ENCODE measurements at places on chromosomes 4 and X.

DNA sequence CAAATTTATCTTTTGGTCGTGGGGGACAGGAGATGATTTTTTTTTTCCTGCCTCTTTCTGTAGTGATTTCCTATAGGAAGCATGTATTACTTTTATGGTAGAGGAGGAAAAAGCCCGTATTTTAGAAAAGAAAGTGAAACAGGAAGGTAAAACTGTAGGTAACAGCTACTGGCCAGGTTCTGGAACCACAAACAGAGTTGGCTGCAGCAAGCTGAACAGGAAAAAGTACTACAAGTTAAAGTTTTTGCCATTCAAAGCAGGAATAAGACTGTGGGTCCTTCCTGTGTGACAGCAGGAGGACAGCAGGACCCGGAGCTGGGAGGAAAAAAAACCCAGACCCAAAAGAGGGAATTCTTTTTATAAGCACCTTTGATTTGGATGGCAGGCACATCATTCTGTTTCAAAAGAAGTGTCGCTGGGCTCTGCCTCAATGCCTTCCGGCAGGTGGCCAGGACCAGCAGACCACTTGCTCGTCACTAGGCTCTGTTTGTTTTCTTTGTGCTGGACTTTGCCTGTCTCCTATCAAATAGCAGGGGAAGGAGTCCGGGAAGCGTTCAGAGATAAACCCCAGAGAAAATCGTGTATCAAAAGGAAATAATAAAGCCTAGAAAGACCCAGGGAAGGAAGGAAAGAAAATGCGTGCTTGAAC lies 277.9 kb downstream of the ADGRA3 start:
- no peak for DNase-seq

DNA sequence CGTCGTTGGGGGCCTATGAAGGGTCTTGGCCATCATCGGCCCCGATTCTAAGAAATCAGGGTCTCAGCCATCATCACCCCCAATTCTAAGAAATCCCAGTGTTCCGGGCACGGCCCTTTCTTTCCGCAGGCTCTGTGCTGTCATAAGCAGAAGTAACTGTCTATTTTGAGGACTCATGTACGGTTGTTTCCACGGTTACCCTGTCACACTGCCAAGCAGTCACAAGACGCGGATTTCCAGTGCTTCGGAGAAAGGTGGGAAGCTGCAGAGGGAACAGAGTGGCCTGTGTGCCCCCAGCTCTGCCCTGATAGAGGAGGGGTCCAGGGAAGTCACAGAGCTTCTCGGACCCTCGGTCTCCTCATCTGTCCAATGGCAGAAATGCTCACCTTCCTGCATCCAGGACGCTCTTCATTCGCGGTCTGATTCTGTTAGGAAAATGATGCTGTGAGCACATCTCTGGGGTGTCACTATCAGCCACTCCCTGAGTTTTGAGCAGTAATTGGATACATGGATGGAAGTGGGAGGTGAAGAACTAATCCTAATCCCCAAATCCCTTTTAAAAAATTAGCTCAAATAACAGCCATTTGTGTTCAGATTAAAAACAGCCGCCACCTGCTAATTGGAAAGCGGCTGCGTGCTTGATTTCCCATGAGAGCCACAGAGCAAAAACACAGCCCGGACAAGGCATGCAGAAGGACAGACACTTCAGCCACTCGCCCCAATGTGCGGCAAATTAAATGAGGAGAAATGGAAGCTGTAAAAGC lies 73.1 kb downstream of the WFS1 start:
- DNase-seq: no peak

GRCh38 chrX:42385730-42386129 lies 392.2 kb downstream of the PPP1R2C start:
- no peak for DNase-seq

GRCh38 chr4:66443008-66443407 lies 772.7 kb upstream of the EPHA5 start:
- no peak for DNase-seq

DNA sequence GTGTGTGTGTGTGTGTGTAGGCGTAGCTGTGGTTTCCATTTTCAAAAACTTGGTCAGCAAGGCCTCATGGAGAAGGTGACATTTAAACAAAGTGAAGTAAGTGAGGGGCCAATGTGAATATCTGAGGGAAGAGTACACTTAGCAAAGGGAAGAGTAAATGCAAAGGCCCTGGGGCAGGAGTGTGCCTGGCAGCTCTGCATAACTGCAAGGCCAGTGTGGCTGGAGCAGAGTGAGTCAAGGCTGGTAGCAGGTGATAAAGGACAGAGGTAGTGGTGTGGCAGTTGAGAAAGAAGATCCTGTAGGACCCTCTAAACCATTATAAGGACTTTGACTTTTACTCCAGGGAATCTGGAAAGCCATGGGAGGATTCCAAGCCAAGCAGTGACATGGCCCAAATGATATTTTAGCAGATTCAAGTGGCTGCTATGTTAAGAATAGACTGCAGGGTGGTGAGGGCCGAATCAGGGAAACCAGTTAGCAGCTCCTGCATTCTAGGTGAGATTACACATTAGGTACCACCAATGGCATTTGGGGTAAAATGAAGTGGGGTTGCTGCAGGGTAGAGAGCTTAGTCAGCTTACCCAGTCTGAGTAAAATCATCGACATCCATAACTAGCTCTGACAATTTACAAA lies 5.9 kb upstream of the TBC1D1 start:
- DNase-seq: no peak

GRCh38 chrX:21658152-21658737 lies at the start of gene KLHL34:
Gene KLHL34 (minus strand): TSS chrX:21658330. CDS start chrX:21657788, 542 bp downstream.
- DNase-seq: no peak

- DNase-seq: no peak
Measured at GRCh38 chr4:109952612-109953011, 39.9 kb downstream of the EGF start.

- no peak for DNase-seq
Measured at GRCh38 chr4:104262678-104263077, 232.0 kb downstream of the CXXC4 start.

- DNase-seq: no peak
Measured at GRCh38 chr4:16067515-16067914, 16.3 kb downstream of the PROM1 start.

DNA sequence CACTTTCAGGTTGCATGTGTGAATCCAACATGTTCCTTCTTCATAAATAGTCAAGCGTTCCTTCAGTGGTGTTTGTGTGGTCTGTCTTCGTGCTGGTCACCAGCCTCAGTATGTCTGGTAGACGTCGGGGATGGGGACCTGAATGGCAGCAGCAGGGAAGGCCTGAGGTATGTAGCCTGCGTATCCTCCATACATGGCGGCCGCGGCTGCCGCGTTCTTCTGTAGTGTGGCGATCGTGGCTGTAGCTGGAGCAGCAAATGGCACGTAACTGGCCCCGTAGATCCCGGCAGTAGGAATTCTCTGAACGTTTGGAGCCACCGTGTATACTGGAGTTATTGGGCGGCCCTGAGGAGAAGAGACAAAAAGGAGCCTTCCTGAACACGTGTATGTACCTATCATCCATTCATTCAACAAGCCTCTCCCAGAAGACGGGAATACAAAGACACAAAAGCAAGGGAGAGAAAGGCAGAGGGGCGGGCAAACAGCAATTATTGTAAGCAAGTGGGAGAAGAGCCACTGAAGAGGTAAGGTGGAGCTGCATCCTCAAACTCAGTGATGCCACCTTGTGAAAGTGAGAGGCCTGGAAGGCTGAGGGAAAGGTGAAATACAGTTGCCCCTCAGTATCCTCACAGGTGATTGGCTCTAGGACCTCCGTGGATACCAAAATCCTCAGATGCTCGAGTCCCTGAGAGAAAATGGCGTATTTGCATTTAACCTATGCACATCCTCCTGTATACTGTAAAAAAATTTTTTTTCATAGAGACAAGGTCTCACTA lies 90.9 kb downstream of the CHRNA9 start:
- DNase-seq: no peak

GRCh38 chr4:23782778-23783437 lies 106.9 kb downstream of the PPARGC1A start:
- DNase-seq: no peak

DNA sequence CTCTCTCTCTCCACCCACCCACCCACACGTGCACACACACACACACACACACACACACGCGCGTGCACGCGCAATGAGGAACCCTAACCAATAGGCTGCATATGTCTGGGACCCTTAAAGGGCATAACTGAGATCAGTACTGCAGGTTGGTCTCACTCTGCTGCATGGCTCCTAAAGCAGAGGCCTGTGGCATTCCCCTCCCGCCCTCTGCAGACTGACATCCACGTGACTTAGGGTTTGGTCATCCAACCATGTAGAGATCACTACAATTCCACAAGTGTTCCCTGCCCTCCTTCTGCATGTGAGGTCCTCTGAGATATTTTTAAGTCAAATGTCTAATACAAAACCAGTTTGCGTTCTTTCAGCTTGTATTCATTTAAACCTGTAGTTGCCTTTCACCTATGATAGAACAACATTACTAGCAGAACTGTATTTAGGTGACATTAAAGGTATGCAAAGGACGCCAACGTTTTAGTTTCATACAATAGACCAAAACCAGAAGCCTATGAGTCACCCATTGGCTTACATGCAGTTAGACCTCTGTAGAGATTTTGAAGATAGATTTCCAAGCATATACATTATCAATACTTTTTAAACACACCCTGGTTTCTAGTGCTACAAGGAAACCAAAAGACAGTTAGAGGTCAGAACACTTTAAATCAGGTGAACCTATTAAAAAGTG lies 10.1 kb downstream of the XAGE5 start:
- DNase-seq: no peak

GRCh38 chr4:21470535-21470934 lies 478.0 kb downstream of the KCNIP4 start:
- no peak for DNase-seq

DNA sequence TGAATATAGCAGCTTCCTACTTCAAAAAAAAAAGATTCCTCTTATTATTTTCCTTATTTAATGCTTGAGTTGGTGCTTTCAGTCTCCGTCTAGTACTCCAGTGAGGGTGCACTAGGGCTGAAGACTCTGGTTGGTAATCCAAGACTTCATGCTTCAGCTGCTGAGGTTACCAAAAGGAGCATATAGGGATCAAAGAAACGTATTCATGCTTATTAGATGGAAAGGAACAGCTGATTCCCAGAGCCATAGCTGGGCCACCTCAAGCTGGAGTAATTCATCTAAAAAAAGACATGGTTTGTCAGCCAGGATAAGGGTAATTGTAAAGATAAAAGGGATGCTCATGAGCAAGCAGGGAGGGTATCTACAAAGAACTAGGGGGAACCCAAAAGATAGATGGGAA lies 131.7 kb upstream of the FAM47B start:
- no peak for DNase-seq

DNA sequence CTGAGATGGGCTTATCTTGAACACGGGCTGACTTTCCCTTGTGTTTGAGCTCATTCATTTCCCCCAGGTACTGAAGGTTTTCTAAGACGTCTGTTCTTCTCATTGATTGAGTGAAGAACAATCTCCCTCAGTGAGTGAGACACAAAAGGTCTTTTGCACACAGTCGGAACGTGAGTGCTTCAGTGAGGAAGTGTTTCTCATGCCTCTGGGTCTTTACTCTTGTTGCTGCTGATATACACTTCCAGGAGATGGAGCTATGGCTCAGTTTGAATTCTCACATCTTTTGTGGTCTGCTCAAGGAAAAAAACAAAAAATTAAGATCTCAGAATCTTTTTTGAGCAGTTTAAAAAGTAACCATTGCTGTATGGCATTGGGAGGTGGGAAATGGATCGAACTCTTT lies 981.9 kb upstream of the TENM3 start:
- DNase-seq: no peak

GRCh38 chrX:153879741-153880439 lies 6.1 kb downstream of the L1CAM start:
- DNase-seq: no peak

- no peak for DNase-seq
Measured at GRCh38 chr4:183905081-183905592, at the start of gene STOX2. Gene STOX2 (plus strand): TSS chr4:183905307. CDS start chr4:183906791, 1,484 bp downstream.

DNA sequence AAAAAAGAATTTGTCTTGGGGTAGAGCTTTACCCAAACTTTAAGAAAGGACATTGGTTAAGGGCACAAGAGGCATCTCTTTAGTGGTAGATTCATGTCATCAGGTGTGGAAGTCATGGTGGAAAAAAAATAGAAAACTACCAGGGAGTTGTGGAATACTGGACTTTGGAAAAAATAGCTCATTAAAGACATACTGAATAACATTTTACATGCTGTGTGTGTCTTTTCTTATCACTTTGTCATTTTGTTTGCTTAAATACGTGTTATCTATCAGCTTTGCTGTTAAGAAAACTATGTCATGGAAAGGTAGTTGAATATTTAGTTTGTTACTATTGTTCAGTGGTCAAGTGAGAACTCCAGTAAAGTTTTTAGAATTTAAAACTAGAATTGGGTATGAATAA lies 147.0 kb downstream of the CCSER1 start:
- no peak for DNase-seq

DNA sequence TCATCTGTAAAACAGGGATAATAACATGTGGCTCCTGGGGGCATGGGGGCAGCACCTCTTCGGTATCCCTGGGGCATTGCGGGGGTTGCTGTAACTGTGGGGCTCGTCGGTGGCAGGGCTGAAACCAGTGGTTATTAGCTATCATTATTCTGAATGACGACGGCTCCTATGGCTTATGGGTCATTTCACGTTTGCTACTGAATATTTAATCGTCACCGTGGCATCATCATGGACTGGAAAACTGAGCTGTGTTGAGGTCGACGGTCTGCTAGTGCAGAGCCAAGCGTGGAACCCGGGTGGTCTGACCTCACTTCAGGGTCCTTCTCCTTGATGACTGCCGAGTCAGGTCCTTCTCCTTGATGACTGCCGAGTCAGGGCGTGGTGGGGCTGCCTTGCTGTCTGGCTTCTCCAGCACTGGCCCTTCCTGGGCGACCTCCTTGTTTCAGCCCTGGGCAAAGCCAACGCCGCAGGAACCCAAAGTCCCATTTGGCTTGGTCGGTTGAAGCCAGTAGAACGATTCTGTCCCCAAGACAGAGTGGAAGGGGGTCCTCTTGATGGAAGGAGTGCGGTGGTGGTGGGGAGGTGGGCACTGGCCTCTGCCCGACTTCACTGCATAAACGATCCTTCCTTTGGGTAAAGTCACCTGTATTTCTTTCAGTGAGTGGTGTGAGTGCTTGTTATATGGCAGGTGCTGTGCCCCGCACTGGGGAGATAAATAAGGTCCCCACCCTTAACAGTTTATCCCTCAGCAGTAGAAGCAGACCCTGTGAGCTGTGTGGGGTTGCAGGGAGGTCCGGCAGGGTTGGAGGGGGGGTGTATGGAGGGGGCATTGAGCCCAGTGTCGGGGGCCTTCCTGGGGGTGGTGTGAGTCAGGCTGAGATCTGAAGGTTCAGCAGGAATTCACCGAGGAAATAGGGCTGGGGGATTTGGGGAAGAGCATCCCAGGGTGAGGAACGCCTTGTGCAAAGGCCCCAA lies 40.8 kb downstream of the PSAPL1 start:
- DNase-seq: no peak

GRCh38 chrX:33298622-33299021 lies 87.3 kb upstream of the DMD start:
- DNase-seq: no peak

DNA sequence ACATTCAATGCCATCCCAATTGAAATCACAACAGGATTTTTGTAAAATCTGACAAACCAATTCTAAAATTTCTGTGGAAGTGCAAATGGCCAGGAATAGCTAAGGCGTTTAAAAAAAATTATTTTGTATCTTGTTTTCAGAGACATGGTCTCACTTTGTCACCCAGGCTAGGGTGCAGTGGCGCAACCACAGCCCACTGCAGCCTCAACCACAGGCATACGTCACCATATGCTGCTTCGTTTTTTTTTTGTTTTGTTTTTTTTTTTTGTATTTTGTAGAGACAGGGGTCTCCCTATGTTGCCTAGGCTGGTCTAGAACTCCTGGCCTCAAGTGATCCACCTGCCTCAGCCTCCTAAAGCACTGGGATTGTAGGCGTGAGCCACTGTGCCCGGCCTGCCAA lies 24.5 kb downstream of the ZNF41 start:
- no peak for DNase-seq

- peak; percentile 66 for DNase-seq
Measured at GRCh38 chr4:108172753-108173598, 4.2 kb upstream of the LEF1 start.
